ENCODE measurements at places on chromosomes 12 and 14.

DNA sequence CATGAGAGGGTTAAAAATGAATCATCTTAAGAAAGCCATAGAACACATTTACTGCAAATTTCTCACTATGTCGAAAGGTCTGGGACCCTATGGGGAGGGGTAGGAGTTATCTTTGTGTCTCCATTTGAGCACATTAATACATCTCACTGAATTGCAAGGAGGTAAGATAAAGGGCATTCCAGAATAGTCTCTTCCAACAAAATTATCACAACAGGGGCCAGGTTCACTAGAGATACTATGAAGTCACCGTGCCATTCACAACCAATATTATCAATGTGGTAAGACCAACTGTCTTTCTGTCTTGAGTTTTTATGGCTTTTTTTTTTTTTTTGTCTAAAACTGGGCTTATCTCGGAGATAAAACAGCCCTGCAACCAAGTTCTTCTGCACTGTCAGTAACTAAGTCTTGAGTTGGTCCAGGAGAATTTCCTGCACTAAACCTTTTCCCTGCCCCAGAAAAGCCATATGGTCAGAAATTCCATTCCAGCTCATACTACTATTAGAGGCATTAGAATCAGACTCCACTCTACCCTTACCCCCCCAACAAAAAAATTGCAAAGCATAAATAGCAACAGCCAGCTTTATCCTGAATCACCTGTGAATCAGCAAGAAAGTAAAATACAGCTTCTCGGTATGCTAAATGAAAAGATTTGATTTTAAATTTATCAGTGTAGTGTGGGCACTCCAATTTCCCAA is 79.7 kb downstream of the PTPRR start:
- DNase-seq: no peak

DNA sequence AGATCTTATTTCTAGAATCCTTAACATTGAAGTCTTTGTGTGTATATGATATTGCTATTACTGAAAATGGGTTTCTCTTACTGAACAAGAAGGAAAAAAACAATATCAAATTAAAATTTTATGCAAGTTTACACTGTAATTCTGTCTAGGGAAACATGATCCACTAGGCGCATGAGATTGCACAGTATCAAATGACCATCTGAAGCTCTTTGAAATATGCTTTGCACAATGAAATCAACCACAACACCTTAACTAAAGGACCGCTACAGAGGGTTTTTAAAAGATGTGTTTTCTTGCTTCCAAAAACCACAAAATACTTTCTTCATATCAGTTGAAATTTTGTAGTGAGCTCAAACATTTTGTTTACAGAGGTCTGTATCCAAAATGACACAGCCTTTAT is 15.1 kb upstream of the KERA start:
- no peak for DNase-seq

DNA sequence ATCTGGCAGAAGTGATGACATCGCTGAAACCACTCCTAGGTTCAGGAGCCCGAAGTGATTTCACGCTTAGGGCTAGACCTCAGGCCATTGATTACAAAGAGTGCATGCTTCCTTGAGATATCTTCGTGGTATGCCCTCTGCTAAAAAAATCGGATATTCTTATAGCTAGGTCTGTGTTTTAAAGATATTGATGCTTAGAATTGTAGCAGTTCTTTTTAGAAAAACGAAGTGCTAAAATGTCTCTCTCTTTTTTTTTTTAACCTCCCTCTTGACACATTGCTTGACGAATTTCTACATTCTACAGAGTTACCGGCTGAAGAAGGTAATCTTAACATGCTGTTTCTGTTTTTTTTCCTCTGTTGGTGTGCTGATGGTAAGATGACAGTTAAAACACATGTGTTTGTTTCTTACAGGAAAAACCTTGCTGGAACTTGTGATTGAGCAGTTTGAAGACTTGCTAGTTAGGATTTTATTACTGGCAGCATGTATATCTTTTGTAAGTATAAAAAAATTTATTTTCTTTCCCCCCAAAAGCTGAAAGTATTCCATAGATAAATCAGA is 1.3 kb downstream of the ATP2A2 start:
- no peak for DNase-seq

DNA sequence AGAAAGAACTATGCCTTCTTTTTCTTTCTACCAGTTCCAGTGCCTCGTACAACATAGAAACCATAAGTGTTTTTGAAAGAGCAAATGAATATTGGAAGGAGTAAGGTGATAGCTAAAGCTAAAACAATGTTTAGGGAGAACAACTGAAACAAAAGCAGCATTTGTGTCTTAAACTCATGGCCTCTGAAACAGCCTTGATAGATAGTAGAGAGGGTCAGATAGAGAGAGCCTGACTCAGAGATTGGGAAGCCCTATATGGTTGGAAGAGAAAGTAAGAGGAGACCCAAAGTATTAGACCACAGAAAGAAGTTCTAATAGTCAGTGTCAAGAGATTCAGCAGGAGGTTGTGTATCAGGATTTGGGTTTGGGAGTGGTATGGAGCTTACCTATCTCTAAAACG is 79.6 kb upstream of the IFNG-AS1 start:
- no peak for DNase-seq

DNA sequence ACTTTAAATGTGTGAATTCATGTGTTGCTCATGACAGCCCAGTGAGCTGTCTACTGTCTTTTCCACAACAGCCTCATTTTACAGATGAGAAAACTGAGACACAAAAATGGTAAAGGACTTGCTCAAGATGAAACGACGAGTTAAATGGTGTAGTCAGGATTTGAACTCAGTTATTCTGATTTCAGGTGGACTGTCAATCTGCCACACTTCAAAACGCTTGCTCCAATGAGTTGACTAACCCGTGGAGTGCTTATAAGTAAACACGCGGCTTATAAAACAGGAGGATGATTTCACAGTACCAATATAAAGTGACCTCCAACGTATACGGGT is 652 bp upstream of the POLE2 start:
- DNase-seq: no peak

DNA sequence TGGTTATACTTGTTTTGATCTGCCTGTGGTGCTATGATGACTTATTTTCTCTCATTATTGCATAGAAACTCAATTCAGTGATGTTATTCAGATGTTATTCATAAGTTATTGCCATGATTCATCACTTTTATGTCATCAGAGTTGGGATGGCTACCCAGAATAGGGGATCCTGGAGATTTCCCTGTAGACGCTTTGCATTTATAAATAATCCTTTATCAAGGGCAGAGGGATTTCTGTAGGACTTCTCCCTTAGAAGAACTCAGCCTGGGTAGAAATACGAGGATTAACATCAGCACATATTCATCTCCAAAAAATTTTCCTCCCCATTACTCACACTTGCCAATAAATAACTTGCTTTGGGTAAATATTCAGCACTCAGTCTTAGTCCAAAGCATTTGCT is 4.9 kb downstream of the GPRC5A start:
- no peak for DNase-seq

- no peak for DNase-seq
Observed at GRCh38 chr14:90892970-90893369, 76.7 kb upstream of the TTC7B start.

DNA sequence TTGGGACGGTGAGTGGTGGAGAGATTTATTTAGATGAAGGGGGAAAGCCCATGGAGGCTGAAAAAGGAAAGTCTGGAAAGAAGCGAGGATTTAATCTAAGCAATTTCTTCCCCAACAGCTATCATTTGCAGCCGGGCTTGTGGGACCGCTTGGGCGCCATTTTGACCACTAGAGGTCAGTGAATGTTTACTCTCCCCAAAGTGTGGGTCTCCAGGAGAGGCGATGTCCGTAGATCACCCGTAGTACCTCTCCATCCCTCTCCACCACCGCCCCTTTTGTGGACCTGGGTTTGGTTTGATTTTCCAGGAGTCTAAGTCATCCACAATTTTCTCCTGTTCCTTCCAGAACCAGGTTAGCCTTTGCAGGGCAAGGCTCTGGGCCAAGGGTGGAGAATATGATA is 91.2 kb upstream of the PARP11 start:
- DNase-seq: no peak

- DNase-seq: no peak
Observed at GRCh38 chr12:116620124-116620491, 60.9 kb downstream of the MAP1LC3B2 start.

DNA sequence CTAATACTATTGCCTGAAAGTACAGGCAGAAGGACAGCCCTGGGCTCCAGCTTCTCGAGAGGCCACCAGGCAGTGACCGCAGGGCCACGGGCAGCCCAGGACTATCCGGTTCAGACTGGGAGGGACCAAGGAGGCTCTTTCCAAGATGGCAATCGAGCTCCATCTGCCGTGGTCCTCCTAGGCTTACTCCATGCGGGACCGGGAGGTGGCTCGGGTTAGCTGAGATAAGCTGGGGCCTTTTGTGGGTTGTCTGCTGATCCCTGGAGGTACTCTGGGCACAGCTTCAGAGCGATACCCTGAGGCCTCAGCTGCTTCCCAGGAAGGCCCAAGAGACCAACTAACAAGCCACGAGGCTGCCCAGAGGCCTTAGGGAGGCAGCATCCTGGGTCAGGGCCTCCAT is 33.1 kb downstream of the SNRNP35 start:
- no peak for DNase-seq

DNA sequence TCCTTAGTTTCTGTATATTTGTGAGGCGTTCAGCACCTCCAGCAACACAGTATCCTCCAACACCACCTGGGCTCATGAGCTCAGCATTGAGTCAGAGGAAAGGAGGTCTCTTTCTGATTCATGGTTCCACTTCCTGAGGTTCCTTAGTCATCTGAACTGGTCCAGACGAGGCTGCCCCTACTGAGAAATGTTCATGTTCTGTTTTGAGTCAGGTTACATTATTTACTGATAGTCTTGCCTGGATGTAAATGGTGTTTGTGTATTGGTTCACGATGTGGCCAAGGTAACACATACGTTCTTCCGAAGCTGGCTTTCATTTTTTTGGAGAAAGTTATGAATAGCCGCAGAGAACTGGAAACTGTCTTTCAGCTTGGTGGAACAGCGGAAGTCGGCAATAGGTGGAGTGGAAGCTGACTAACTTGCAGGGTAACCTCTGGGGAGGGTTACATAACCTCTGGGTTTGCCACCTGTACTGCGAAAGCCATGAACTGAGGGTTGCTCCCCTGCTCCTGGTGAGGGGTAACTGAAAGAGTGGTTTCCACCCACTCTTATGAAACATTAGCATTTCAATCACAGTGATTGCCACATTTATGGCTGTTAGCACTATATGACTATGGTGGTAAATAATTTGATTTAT is 42.2 kb upstream of the MANSC4 start:
- peak; percentile 49 for DNase-seq

DNA sequence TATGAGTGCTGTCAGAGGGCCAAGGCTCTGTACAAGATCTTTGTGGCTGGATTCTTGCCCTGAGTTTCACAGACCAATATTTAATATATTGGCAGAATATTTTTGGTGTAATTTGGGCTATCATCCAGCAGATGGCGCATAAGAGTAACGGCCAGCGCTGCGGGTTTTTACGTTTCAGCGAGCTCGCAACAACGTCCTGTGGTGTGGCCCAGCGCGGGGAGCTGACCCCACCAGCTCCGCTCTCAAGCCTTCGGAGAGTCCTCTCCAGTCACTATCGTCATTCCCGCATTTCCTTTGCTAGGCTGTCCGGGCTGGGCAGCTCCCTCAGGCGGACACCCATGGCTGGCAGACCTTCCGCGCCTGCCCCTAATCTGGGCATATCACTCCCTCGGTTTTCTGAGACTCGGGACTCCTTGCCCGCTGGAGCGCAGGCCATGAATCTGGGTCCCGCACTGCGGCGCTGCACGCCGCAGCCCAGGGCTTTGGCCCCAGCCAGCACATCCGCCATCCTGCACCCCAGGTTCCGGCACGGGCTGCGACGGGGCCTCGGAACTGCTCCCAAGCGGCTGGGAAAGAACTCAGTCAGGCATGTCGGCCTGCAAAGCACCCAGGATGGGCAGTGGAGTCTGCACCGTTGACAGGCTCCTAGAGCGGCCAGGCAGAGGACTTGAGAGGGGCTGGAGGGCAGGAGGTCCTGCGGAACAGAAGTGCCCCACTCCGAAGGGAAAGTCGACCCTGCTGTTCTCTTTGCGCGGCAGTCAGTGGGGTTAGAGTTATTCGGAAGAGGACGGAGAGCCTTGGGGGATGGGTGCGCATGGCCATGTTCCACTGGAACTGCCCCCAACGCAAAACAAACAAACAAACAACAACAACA is 18.4 kb downstream of the OLR1 start:
- DNase-seq: peak; percentile 75

DNA sequence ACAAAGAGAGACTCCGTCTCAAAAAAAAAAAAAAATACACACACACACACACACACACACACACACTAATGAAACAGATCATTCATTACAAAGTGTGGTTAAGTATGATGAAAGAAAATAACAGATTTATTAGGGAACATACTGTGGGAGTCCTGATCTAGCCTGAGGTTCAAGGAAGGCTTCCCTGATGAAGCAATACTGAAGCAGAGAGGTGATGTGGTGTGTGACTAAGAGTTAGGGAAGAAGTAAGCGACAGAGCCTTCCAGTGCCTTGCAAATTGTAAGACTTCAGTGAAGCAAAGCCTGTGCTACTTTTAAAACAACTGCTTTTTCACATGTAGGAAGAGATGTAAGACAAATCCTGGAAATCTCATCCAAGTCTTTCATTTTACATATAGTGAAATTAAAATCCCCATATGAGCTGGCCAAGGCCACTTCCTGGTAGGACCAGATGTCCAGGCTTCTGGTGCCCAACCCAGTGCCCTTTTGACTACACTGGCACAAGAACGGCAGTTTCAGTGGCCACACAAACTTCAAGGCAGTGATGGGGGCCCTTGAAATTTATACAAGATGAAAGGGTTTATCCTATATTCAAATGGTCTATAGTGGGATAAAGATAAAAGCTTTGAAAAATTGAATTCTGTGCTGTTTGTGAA is 86.2 kb downstream of the STON2 start:
- DNase-seq: no peak

DNA sequence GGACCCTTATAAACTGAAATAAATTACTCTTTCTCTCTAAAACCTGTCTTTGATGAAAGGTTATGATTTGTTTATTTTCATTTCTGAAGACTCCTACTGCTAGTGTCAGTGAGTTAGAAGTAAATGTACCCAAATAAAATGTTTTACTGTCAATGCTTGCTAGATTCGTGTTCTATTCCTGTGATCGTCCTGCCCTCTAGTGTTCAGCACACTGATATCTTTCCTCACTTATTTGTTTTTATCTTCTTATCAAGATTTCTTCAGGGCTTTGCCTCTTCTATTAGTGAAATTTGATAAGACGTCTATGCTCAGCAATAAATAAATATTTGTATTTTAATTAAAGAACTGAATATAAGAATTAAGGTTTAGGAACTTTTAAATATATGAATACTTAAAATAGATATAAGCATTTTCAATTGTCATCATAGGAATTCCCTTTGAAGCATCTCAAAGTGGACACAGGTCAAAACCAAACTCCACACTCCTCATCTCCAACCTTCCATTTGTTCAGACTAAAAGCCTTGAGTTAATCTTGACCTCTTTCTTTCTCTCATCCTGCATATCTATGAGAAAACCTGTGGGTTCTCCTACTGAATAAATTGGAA is 75.8 kb downstream of the C12orf50 start:
- DNase-seq: peak; percentile 57

Measured in NAMALWA (cell line).